ENCODE measurements at places on chromosomes 12 and 14. TPM values are rescaled to one million over a fixed set of nuclear protein-coding genes. Genes with fewer than 3 reads are reported as not detected.

MANSC4 gene
- not detected for total RNA-seq

ASIC1 gene
- 31.1 TPM for total RNA-seq

SLC38A4 gene
- 2.1 TPM for total RNA-seq

RPL10L gene
- not detected for total RNA-seq

SRRM4 gene
- 11.5 TPM for total RNA-seq

POTEG gene
- total RNA-seq = not detected

CLEC12A gene
- total RNA-seq = 0.23 TPM

PLEKHA5 gene
- 80.0 TPM for total RNA-seq

OR4K14 gene
- total RNA-seq = not detected

MMP19 gene
- total RNA-seq = not detected

CCDC196 gene
- not detected for total RNA-seq

MYO1A gene
- total RNA-seq = not detected

EFS gene
- 9.7 TPM for total RNA-seq

TMTC2 gene
- total RNA-seq = 43.4 TPM

NOVA1 gene
- 110 TPM for total RNA-seq

GALNT16 gene
- 16.1 TPM for total RNA-seq

NT5DC3 gene
- 25.6 TPM for total RNA-seq
